ENCODE measurements at places on chromosomes 13 and 19.
A peak's percentile ranks its signal among the peaks of the same experiment; 100 is the strongest.

GRCh38 chr13:68160466-68160865 is 930.3 kb upstream of the PCDH9 start:
- no peak for DNase-seq

DNA sequence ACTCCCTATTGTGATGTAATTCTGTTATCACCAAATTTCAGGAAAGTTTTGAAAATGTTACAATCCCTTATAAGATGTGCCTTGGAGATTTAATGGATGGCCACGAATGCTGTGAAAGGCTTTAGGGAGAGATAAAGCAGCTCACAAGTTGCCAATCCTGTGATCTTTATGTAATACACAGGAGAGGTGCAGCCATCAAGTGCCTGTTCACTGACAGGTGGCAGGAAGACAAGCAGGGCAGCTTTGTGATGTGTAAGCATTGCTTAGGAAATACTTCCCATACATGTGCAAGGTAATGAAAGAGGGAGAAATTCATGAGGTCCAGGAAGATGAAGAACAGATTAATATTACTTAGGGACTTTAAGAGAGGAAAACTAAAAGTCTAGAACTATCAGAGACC is 628.8 kb downstream of the SLITRK6 start:
- DNase-seq = no peak

DNA sequence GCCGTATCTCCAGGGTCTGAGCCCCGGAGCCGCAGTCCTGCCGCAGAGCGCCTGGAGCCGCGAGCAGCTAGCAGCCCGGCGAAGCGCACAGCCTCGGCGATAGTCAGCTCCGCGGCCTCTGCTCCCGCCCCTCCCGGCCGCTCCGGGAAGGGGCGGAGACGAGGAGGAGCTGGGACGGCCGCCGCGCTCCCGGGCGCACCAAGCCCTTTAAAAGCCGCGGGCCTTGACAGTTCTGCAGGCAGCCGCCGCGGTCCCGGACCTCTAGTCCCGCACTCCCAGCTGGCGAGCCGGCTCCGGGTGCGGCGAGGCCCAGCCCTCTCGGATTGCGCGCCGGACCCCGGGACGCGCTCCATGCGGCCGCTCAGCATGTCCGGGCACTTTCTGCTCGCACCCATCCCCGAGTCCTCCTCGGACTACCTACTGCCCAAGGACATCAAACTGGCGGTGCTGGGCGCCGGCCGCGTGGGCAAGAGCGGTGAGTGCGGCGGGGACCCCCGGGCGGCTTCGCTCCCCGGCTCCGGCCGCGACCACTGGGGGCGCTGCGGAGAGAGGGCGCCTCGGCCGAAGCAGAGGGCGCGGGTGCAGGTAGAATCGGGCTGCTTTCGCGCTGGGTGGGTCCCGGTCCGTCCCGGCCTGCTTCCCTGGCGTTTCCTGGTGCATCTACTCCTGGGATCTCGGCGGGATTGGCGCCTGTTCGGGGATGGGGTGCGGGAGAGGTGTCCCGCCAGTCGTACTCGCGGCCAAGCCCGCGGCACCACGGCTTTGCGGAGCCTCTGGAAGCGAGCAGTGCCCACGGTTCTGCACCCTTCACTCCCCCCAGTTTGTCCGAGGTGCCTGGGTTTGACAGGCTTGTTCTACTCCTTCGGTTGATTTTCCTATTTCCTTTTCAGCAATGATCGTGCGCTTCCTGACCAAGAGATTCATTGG is at the start of gene RASL11A:
RASL11A (plus strand) TSS at position 237 of the 927 bp plus-strand sequence; CDS start at position 352, 115 bp downstream.
- peak; percentile 95 for DNase-seq

DNA sequence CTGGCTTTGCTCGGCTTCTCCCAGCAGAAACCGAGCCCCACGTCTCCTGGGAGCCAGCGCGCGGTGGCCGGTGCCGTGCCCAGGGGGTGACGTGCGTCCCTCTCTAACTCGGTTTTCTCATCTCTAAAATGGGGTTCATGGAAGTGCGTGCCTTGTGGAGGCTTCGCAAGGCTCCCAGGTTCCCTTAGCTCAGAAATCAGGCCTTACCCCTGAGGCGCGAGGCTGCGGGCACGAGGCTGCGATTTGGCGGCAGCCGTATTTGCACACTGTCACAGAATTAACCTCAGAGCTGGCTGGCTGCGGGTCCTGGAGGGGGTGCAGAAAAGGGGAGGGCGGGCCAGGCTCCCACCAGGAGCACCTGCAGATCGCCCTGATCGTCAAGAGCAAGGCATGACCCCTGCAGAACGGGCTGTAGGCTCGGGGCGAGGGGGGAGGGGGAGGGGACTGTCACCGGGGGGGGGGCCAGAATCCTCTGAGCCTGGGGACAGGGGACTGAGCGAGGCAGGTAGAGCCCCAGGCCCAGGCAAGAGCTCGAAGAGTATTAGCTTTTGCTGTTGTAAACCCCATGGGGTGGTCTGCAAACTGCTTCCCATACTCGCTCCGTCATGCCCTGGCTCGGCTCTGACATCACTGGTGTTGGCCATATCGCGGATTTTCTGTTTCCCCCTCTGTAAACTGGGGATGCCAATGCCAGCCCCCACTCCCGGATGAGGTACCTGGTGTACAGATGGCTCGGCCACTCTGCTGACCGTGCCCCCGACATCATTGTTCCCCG is 62.2 kb downstream of the CCNE1 start:
- DNase-seq = no peak

GRCh38 chr19:14375582-14376291 is 5.5 kb upstream of the ADGRE5 start:
- peak; percentile 38 for DNase-seq

- DNase-seq = no peak
Measured at GRCh38 chr19:46954993-46955812, 64.4 kb upstream of the NPAS1 start.

- DNase-seq = peak; percentile 67
Measured at GRCh38 chr13:50276550-50276949, 261.3 kb downstream of the KCNRG start.

GRCh38 chr13:21069561-21070004 is 8.2 kb upstream of the LATS2 start:
- no peak for DNase-seq

DNA sequence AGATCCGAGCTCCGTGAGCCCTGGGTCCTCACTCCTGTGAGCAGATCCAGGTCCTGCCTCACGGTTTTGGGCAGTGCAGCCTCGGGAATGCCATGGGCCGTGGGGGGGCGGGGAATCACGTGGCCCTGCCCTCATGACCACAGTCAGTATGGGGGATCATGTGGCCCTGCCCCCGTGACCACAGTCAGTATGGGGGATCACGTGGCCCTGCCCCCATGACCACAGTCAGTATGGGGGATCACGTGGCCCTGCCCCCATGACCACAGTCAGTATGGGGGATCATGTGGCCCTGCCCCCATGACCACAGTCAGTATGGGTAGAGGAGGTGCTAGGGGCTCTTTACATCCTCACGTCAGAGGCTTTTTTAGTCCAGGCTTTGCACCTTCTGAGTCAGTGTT is 64.3 kb upstream of the F7 start:
- no peak for DNase-seq

DNA sequence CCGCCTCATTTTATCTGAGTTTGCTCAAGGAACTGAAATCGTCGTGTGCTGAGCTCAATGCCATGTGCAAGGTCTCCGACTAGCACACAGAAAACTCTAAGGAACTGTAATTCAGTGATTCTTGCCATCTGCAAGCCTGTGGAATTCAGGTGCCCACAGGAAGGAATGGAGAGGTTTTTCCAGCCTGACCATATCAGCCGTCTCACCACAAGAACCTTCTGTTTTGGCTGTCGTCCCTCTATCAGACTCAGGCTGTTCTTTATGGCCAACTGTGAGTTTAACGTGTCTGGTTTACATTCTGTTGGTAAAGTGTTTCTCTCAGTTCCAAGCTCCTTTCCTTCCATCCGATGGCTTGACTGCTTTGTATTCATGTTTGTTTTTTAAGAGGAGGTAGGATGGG is 293.5 kb downstream of the SPRY2 start:
- DNase-seq = no peak

GRCh38 chr19:3019211-3019854 is 9.7 kb downstream of the TLE2 start:
- no peak for DNase-seq

DNA sequence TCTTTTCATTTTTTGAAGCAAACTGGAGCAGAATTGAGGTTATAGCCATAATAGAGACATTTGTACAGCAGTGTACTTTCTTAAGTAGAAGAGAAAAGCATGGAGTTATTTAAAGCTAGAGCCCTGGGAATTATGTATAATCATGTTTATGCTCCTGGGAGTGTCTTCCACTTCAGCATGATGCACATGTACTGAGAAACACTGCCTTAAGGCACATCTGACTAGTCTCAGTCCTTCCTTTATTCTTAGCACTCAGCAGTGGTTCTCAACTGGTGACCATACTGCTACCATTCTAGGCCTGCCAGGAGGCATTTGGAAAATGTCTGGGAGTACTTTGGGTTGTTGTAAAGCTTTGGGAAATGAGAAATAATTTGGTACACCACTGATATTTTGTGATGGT is 45.8 kb downstream of the VWA8 start:
- DNase-seq = no peak

DNA sequence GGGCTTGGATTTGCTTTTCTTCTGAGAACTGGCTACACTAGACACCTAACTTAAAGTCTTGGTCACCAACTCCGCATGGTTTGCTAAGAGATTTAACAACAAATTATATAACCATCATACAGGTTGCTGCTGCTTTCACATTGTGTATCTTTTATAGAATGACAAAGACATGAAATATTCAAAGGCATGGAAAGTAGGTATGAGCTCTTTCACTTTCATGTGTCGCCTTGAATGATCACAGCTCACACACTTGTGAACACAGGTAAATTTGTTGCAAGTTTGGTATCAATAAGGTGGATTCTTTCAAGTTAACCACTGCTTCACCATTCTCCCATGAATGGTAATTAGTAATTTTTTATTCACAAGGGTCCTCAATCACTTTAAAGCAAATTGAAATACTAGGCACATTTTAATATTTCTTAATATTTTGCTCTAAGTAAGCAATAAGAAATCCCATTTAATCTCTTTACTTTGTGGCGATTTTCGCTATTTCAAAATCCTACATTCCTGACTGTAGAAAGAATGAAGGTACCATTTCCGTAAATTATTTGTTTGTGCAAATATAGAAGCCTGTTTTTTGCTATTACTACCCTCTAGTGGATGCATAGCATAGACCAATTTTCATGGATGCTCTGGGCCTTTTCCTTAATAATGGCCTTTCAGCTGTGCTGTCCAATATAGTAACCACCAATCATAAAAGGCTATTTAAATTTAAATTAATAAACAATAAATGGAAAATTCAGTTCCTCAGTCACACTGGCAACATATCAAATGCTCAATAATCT is 45.5 kb upstream of the FREM2 start:
- DNase-seq = peak; percentile 22

DNA sequence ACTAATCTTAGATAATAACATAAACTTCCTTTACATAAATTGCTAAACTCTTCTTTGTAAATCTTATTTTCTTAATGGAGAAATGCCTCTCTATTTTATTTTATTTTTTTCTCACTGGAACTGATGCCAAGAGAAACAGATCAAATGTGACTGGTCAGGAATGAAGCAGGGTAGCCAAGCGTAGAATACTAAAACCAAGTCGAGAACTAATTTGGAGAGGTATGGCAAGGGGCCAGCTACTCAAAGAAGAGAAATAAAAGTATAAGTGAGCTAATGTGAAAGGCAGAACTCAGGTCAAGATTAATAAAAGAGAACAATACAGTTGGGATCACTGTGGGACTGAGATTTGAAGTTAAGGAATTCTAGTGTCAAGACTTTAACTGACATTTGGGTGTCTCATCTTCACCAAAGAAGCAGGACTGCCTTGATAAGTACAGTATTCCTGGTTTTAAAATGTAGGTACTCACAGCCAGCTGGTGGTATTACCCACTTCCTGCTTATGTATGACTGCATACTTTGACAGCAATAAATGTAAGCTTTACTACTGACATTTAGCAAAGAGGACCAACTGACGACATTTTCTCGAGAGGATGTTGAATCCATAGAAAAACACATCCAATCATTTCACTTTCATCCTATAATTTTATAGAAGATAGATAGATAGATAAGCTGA is 1192.2 kb downstream of the EFNB2 start:
- DNase-seq = no peak

DNA sequence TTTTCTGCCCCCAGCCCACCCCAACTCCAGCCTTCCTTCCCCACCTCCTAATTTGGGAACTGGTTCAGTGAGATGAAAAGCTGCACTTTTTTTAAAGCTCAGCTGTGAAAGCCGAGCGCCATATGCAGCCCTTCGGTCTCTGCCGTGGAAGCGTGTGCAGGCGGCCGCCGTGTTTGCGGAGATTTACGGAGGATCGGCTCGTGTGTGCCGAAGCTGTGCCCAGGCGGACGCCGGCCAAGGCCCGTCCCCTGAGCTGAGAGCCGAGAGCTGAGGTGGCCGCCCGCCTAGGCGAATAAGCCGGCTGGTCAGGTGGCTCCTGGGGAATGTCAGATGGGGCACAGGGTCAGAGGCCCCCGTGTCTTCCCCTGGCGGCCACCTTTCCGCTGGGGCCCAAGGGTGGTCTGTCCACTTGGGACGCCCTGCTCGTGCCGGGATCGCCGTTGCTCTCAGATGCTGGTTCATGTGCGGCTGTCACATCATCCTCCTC is 78.7 kb downstream of the ZNF536 start:
- DNase-seq = no peak

GRCh38 chr19:27774827-27775226 is 1438.1 kb downstream of the UQCRFS1 start:
- peak; percentile 63 for DNase-seq

DNA sequence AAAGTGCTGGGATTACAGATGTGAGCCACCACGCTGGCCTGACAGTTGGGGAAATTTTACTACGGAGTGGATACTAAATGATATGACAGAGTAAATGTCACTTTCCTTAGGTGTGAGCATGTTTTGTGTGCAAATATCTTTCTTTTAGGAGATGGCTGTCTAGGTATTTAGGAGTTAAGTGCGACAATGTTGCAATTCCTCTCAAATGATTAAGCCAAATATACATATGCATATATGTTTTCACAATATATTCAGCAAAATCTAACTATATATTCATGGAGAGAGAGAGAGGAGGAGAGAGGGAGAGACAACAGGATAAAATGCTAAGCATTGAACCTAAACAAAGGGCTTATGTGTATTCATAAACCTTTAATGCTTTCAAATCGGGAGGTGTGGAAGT is 5.4 kb upstream of the SERTAD3 start:
- DNase-seq = no peak

- no peak for DNase-seq
Measured at GRCh38 chr19:10408511-10409283, 5.4 kb upstream of the CDC37 start.

DNA sequence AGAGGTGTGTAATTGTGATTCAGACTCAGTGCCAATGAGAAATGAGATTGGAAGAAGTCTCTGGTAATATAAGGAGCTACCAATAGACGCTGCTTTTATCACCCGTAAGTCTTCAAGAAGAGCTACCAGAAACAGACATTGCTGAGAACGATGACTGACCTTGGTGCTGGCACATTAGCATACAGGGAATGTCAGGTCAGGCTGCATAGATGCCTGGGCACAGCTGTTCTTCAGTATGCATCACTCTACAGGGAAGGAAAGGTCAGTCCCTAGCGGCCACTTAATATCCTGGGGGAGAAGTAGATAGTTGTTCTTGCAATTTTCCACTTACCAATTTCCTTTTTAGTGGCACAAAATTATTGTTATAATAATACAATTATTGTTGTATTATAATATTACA is 380.4 kb downstream of the PCDH9 start:
- peak; percentile 50 for DNase-seq
